K562 (cell line): ENCODE measurements at places on chromosomes 6 and 20. TPM values are rescaled to one million over a fixed set of nuclear protein-coding genes. Genes with fewer than 3 reads are reported as not detected.

TP53TG5 gene
- 0.20 TPM in 1 of 2 replicates, not detected in the other for total RNA-seq

SLC32A1 gene
- total RNA-seq: not detected in 2 replicates

VNN1 gene
- total RNA-seq: not detected in 2 replicates

THBD gene
- total RNA-seq: 0.47 and 0.49 TPM in 2 replicates
